MG63 (cell line): ENCODE measurements at places on chromosomes 7 and 10. TPM values are rescaled to one million over a fixed set of nuclear protein-coding genes. Genes with fewer than 3 reads are reported as not detected.

Gene STEAP1
- total RNA-seq = 30.1 and 80.7 TPM in 2 replicates

Gene NRG3
- total RNA-seq = not detected in 2 replicates

Gene ASZ1
- total RNA-seq = not detected in 2 replicates

Gene C7orf57
- total RNA-seq = 0.23 TPM in 1 of 2 replicates, not detected in the other

Gene AKR1C2
- 0.94 and 2.5 TPM in 2 replicates for total RNA-seq

Gene SUGCT
- 1.5 and 10.2 TPM in 2 replicates for total RNA-seq

Gene HKDC1
- total RNA-seq = 0.20 TPM in 1 of 2 replicates, not detected in the other

Gene CCL24
- not detected in 2 replicates for total RNA-seq

Gene ADCK2
- 15.7 and 37.2 TPM in 2 replicates for total RNA-seq

Gene CYP2C19
- total RNA-seq = not detected in 2 replicates
